Right cardiac atrium (tissue), 5 donors: ENCODE measurements at places on chromosomes 6 and 20. TPM values are rescaled to one million over a fixed set of nuclear protein-coding genes. Genes with fewer than 3 reads are reported as not detected.

Gene PPP1R3D
- polyA plus RNA-seq: 4.9 TPM

Gene EZR
- polyA plus RNA-seq: 178 TPM

Gene RIMS4
- polyA plus RNA-seq: 0.38 TPM

Gene NPBWR2
- not detected for polyA plus RNA-seq

Gene TBX18
- polyA plus RNA-seq: 5.7 TPM

Gene HEY2
- 3.1 TPM for polyA plus RNA-seq

Gene PRDM13
- polyA plus RNA-seq: not detected

Gene FOXF2
- 0.43 TPM for polyA plus RNA-seq

Gene FGD2
- polyA plus RNA-seq: 5.1 TPM

- DNase-seq: no peak
Measured at GRCh38 chr20:18284805-18285533, 3.4 kb upstream of the ZNF133 start.

DNA sequence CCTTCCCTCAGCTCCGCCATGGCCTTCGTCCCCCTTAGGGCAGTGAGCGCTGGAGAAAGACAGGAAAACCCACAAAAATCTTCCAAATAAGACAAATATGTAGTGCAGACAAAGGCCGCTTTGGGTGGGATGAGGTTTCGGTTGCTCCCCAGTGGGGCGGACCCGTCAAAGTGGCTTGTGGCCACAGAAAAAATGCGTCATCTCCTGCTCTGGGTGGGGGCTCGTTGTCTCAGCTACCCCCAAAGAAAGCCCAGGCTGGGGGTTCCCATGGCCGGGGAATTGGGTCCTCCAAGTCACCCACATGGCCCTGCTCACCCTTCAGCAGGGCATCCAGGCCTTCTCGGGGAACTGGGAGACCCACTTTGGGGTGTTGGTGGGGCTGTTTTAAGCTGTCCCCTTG is 21.9 kb upstream of the SCUBE3 start:
- DNase-seq: no peak

- DNase-seq: no peak
Measured at GRCh38 chr20:1184638-1185315, at the start of gene TMEM74B. TSS of gene TMEM74B (minus strand) at chr20:1184981. CDS start at chr20:1183801, 1,180 bp downstream.

GRCh38 chr6:95578106-95578410 is 723 bp downstream of the MANEA start:
- no peak for DNase-seq

DNA sequence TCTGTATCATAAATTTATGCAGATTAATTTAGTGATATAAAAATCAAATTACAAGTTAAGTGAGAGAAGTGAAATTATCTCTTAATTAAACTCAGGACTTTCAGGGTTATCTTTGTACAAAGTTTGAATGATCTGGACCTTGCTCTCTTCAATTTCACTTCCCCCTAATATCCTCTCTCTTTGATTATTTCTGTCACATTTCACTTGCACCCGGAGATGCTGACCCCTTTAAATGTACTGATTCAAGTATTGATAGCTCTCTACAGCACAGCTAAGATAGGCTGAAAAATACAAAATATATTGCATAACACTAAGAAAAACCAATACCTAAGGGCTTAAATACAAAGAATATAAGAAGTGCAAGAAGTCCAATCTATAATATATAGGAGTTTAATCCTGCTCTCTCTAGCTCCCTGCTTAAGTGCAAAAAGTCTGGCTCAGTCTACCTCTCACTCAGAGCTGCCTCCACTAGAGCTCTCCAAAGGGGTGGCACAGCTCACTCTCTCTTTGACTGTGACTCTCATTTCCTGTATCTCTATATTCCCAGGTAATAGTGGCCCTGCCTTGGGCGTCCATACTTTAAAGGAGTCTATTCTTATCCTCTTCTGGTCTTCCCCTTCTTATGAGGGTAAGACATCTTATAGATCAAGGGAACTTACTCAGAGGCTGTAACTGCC is 588.4 kb downstream of the RFPL4B start:
- DNase-seq: no peak

DNA sequence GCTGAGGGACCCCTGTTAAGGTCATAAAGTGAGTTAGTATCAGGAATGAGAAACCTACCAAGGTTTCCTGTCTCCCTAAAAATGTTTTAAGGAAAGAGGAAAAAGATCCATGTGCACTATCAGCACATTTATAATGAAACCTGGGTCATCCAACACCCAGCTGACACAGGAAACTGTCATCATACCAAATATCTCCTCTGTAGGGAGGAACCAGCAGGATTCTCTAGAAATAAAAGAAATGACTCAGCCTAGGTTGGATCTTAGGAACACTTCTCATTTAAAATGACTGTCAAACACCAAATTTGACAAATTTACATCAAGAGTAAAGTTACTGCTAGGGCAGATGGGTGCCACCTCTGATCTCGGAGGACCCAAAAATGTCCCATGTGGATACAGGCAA is 21.7 kb downstream of the GFOD1 start:
- no peak for DNase-seq

- DNase-seq: no peak
Measured at GRCh38 chr6:13953061-13953705, 28.4 kb downstream of the RNF182 start.

DNA sequence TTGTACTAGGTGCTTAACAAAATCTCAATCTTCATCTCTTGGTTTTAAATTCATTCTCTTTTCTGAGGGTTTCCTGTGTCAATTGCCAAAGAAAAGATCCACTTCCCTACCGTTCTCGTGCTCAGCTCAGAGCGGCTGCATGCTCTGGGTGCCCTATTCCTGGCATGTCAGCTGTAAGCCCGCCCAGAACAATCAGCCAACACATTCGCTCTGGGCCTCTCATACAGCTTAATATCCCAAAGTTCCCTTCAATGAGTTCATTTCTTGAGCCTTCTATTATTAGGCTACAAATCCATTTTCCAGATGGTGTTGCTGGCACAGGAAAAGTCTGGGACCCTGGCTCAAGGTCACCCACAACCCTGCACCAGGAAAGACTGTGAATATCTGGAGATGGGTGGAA is 24.3 kb upstream of the LRFN2 start:
- no peak for DNase-seq

GRCh38 chr20:12969071-12969669 is 39.6 kb upstream of the SPTLC3 start:
- no peak for DNase-seq

- DNase-seq: no peak
Measured at GRCh38 chr20:44209686-44210405, 725 bp downstream of the OSER1 start.

GRCh38 chr6:132816660-132817059 is 2.3 kb downstream of the RPS12 start:
- DNase-seq: no peak

GRCh38 chr20:44572551-44573500 is 9.6 kb upstream of the PKIG start:
- peak; percentile 83 for DNase-seq

- peak; percentile 40 for DNase-seq
Measured at GRCh38 chr6:45634231-45634630, 256.5 kb upstream of the SUPT3H start.

DNA sequence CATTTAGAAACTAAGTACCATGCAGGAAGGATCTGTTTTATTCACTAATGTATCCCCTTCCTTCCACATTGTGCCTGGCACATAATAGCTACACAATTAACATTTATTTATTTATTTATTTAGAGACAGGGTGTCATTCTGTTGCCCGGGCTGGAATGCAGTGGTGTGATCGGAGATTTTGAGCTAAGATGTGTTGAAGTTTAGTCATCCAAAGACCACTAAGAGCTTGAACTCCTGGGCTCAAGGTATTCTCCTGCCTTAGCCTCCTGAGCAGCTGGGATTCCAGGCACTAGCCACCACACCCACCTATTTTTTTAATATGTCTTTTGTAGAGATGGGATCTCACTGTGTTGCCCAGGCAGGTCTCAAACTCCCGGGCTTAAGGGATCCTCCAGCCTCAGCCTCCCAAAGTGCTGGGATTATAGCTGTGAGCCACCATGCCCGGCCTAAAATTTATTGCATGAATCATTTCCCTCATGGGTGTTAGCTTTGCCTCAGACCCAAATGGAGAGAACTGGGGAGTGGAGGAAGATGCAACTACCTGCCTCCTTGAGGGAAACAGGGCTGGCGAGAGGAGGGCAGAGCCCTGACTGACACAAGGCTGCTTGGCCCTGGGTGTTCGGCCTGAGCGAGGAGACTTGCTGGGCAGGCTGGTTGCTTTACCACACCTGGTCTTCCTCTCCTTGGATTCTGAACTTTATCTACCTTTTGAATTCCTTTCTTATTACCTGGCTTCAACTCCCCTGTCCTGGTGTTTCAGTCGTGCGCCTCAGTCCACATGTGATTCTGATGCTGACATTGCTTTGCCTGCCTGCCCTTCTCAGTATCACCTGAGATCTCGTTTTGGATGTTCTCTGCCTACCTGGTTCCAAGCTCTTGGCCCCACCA is 1.7 kb upstream of the DYNLT1 start:
- no peak for DNase-seq

- no peak for DNase-seq
Measured at GRCh38 chr6:31010393-31011060, at the start of gene MUC22. TSS of gene MUC22 (plus strand) at chr6:31010474. CDS start at chr6:31010707, 233 bp downstream.

DNA sequence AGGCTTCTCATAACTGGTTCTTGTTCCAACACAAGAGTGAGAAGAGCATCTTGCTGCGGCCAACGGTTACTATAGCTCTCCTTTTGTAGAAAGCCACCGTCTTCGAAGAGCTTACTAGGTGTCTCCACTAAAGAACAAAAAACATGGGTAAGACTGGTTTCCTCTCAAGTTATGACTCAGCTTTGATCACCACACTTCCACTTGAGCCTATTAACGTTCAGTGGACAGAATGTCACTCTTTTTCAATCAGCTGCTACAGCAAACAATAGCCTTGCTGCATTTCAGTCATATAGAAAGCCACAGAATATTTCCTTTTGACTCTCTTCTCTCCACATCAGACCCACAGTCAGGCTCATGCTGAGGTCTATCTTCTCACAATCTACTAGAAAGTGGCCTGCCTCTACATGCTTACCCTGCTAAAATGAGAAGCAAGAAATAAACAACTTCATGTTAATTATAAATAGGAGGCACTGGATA is 243.5 kb upstream of the PREP start:
- DNase-seq: no peak
